Brain microvascular endothelial cell (primary cell): ENCODE measurements at places on chromosomes 5 and 9.

DNA sequence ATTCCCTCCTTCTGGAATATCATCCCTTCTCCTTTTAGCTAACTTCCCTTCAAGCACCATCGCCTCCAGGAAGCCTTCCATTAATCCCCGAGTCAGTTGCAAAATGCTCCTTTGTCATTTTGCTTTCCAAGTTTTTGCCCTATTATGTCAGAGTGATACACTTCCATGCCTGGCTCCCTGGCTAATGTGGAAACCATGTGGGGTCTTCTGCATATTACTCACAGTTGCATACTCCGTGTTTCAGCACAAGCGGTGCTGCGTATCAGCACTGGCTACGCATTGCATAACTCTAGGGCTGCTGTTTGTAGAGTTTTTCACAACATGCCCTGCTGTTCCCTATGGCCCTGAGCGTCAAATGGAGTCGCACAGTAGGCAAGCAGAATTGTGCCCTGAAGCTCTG is 1.9 kb downstream of the TEX53 start:
- DNase-seq: peak; percentile 57

DNA sequence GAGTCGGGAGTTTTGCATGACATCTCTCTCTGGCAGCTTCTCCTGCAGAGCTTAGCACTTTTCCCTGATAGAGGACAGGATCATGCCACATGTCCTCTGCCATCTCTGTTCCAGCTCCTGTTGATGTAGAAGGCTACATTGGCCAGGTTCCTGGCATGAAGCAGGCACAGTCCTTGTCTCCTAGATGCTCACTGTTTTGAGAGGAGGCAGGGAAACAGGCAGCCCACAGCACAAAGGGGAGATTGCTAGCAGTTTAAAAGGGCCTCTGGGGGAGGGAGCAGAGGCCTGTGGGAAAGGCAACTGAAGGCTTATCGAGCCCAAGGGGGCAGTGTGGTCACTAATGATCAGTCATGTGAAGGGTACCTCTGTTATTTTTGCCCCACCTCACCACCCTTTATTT is 10.7 kb downstream of the ARHGAP26 start:
- no peak for DNase-seq

DNA sequence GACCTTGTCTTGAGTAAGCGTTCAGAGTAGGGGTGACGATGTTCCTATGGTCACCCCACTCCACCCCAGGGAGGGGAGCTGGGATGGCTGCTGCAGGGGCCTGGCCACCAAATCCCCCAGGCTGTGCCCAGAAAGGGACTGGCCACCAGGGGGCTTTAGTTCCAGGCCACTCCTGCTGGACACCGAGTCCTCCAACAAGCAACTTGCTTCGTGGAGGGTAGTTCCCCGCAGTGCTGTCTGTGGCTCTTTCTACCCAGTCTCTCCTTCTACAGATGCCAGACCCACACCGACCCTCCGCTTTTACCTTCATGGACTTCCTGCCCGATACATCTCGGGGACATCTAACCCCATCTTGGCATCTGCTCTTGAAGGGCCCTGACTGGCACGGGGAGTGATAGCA is 35.7 kb upstream of the GABRP start:
- peak; percentile 26 for DNase-seq

GRCh38 chr5:140220032-140220697 is 45.2 kb downstream of the CYSTM1 start:
- DNase-seq: no peak

GRCh38 chr5:53479590-53480415 is 626 bp upstream of the FST start:
- DNase-seq: peak; percentile 28
